Left renal pelvis (tissue), 4 donors: ENCODE measurements at places on chromosomes 13 and 19. TPM values are rescaled to one million over a fixed set of nuclear protein-coding genes. Genes with fewer than 3 reads are reported as not detected.
A peak's percentile ranks its signal among the peaks of the same experiment; 100 is the strongest.

The EFNA2 gene
- 1.8 TPM for polyA plus RNA-seq

The ZNF563 gene
- 8.2 TPM for polyA plus RNA-seq

The CPB2 gene
- polyA plus RNA-seq, result 0.21 TPM

DNA sequence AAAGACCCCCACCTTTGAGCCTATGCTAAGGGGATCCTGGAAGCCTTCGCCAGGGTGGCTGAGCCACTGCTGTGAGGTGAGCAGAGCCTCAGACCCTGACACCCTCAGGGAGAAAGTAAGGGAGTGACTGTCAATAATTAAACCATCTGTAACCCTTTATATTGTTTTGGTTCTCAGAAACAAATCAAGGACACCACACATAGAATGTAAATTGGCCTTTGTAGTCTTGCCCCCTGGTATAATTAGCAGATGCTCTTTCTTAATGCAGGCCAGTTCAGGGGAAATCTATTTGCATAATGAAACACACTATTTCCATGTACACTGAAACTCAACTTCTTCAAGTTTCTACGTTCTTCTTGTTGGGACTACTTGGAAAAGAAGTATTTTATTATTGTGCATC is 127.7 kb upstream of the EDNRB start:
- no peak for DNase-seq

- no peak for DNase-seq
Observed at GRCh38 chr13:101711307-101712025, 259.0 kb downstream of the ITGBL1 start.

DNA sequence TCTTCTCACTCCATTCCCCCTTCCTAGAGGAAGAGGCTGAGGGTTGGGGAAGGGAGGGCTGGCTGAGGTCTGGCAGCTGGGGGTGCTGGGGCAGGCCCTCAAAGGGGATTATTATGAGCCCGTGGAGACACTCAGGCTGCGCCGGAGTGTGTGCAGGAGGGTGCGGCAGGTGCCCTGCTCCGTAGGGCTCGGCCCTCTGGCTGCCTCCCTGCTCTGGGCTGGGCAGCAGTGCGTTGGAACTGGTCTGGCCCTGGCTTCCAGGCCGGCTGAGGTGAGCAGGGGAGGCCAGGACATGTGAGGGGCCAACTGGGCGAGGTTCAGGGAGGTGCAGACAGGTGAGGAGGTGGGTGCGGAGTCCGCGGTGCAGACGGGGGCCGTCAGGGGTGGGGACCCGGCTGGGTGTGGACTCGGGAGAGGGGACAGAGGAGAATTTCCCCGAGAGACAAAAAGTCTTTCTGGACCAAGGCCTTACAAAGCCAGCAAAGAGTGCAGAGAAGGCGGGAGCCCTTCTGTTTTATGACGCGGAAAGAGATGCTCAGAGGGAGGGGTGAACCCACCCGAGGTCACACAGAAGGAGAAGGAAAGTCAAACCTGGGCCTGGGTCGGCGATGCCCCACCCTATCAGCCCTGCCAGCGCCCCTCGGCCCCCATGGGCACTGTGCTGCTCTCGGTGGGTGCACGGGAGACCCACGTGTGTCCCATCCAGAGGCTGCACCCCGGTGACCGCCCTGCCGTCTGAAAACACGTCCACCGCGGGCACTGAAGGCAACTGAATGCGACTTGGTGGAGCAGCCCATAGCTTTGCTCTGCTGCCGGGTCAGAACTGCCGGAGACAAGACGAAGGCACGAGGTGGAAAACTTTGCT is 31.0 kb downstream of the PIP5K1C start:
- DNase-seq, result no peak

- no peak for DNase-seq
Observed at GRCh38 chr13:35876601-35877000, 254.6 kb downstream of the DCLK1 start.

DNA sequence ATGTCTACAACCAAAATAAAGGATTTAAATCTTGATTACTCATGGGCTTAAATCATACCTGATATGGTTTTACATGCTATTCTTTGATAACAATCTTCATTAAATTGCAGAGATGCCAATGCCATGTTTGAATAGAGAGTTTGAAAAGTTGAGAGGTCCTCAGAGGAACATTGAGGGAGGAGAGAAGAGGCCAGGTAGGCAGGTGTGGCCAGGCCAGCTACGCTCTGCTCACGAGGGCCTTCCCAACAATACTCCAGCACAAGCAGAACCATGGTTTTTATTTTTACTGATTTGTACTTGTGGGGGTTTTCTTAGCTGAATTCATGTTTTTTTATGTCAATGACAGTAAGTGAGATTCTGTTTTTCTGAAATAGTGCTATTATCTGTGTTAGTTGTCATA is 158.1 kb upstream of the RFC3 start:
- DNase-seq, result no peak

- peak; percentile 51 for DNase-seq
Observed at GRCh38 chr19:8578642-8579265, 1.5 kb upstream of the MYO1F start.

DNA sequence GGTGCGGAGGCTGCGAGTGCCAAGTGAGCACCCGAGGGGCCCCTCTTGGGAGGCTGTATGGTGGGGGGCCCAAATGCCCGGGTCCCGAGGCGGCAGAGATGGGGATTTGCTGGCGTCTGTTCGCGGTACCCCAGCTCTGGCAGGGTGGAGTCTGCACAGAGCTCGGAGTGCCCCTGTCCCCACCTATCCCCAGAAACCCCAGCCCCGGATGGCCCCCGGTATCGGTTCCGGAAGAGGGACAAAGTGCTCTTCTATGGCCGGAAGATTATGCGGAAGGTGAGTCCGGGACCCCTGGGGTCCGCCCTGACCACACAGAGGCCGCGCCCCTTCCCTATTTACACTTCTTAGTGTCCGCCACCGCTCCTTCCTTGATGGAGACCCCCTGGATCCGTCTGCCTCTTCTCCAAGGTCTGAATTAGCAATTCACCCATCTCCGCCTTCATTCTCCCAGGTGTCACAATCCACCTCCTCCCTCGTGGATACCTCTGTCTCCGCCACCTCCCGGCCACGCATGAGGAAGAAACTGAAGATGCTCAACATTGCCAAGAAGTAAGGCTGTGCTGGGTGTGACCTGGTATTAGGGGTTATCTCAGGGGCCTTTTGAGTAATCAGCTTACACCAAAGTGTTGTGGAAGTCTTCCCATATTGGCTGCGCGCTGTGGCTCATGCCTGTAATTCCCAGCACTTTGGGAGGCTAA is 630 bp downstream of the PNPLA6 start:
- no peak for DNase-seq

DNA sequence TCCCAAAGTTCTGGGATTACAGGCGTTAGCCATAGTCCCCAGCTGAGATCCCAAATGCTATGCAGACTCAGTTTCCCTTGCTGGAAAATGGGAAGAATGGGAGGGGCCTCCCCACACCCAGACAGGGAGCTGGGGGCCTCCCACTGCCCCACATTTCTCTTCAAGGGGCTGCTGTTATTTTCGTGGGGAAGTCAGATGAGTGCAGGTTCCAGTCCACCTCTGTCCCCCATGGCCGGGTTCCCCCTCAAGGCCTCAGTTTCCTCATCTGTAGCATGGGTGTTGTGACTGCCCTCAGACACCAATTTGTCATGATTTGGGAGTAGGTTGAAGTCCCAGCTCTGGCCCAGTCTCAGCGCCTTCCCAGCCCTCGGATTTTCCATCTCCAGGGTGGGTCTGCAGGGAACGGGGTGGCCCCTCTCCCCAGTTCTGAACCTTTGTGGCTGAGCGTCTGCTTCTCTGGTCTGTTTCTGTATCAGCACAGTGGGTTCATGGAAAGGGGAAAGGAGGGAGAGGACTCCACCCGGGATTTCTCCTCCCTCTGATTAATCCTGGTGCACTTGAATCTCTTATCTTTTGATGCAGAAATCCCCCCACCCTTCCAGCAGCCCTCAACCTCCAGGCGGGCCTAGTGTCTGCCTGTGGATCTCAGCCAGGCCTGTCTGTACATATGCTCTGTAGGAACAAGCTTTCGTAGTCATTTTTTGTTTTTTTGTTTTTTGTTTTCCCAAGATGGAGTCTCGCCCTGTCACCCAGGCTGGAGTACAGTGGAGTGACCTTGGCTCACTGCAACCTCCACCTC is 12.2 kb downstream of the NFIC start:
- DNase-seq, result no peak
